ENCODE measurements at places on chromosomes 16 and 17.

DNA sequence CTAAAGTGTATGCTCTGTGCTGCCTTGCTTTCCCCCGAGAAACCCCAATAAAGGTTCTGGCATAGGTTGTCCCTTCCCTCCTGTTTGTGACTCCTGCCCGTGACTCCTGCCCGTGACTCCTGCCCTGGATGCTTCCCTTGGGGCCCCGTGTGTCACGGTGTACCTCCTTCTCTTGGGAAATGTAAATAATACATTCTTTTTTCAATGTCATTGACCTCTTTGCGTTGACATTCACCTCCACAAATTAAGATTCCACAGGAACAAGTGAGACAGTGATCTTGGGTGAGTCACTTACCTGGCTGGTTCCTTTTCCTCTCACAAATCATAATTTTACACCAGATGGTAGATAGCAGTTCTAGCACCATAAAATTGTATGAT, 632 bp downstream of the CCL15 start:
- DNase-seq: no peak

DNA sequence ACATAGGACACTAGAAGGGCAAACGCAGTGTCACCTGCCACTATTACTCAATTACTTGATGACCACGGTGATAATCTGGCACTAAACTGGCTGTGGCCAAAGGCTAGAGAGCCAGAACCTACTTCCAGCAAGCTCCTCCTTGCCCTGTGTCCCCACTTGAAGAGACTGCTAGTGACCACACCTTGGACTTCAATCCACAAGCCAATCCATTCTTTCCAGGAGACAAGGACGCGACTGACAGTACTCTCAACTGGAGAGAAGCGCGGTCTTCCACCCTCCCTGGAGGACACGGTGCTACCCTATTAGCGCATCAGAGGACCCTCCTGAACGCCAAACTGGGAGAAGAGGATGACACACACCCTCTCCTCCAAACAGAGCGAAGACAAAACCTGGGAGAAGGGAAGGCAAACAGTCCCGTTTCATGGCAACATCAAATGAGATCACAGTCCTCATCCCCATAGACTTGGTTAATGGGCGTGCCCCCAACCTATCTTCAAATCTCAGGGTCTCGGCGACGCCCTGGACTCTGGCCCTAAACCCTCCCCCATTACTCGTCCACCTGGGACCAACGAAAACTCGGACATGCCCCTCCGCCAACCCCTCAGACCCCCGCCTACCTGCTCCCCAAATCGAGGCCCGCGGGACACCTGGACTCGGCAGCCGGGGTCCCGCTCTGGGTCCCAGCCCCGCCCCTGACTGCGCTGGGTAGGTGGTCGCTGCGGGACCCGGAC, 508 bp downstream of the FLCN start:
- no peak for DNase-seq

- no peak for DNase-seq
Observed at GRCh38 chr16:66001432-66001831, 365.1 kb upstream of the CDH5 start.

GRCh38 chr17:6508016-6508415, 48.3 kb downstream of the PITPNM3 start:
- DNase-seq: no peak

All from NT2/D1 (cell line).